ENCODE measurements at places on chromosomes 5 and 9.

DNA sequence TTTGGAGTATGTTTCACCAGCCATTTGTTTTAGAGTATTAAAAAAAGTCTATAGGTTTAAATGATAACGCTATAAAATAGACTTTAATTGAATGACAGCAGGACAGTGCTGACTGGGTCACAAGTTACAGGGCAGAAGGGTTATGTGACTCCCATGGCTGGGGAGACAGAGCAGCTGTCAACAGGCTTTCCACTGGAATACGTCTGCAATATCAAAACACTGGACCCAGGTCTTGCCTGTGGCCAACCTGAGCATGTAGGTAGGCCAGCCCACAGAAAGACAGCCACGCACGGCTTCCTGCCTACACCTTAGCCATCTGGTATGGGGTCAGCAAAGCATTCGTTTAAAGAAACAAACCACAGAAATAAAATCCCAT lies 80.7 kb downstream of the OTULIN start:
- DNase-seq: no peak

DNA sequence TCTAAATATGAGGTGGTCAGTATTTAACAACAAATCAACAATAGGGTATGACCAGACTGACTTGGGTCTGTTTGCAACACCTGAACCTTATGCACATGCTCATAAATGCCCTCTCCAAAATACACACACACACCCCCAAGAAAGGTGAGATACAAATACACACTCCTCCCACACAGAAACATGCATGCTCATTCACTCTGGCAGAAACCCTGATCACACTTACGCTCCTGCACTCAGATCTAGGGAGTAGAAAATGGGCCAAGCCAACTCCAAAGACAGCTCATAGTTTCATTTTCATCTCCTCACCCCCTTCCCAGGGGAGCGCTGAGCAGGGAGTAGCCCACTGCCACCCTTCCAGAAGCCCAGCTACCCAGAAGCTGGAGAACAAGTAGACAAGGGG lies 11.3 kb downstream of the TRIM7 start:
- DNase-seq: no peak

DNA sequence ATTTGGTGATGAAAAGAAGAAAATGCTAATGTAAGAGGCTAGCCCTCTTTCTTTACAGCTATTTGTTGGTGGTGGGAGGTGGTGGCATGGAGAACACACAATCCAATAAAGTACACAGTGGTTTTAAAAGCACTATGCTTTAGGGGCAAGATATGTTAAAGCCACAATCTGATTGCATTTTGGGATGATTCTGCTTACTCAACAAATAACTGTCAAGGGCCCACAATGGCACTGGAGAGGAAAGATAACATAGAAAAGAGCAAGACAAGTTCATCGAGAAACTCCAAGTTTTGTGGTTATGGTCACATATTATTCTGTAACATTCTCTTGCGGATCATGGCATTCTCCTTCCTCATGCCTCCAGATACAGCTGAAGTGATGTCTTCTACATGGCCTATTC lies 38.8 kb downstream of the OTP start:
- DNase-seq: no peak

GRCh38 chr9:125433461-125434011 lies 171.9 kb downstream of the GAPVD1 start:
- no peak for DNase-seq

- DNase-seq: no peak
These were observed at the start of gene GNAQ for GRCh38 chr9:78031444-78031892. TSS of gene GNAQ (minus strand) at chr9:78031811. CDS start at chr9:78031235, 576 bp downstream.

- no peak for DNase-seq
These were observed 183.9 kb downstream of the AUH start for GRCh38 chr9:91177661-91178280.

DNA sequence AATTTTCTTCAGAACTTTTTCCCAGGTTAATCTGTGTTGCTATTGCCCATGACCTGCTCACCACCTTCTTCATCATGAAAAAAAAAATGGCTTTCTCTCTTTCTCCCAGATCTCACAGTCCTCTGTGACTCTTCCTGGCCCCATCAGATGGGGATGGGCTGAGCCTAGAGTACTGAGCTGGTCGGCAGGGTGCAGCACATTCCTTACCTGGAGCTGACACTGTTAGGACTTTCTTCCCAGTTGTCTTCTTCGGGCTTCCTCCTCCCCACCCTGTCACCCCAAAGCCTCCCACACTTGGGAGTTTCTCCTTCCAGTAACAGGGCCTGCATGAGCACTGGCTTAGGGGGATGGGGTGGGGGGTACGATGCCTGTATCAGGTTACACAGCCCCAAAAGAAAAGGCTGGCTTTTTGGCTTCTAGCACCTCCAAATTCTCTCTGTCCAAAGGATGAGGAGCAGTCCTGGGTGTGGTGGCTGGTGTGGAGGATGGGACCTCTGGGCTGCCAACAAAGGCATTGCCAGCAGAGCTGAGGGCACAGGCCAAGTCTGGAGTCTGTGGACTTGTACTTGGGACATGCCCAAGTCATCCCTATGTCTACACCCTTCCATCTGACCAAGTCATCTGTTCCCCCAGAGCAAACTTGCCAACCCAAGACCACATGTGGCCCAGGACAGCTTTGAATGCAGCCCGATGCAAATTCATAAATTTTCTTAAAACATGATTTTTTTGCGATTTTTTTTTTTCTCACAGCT lies 68.0 kb upstream of the HSPA9 start:
- no peak for DNase-seq

DNA sequence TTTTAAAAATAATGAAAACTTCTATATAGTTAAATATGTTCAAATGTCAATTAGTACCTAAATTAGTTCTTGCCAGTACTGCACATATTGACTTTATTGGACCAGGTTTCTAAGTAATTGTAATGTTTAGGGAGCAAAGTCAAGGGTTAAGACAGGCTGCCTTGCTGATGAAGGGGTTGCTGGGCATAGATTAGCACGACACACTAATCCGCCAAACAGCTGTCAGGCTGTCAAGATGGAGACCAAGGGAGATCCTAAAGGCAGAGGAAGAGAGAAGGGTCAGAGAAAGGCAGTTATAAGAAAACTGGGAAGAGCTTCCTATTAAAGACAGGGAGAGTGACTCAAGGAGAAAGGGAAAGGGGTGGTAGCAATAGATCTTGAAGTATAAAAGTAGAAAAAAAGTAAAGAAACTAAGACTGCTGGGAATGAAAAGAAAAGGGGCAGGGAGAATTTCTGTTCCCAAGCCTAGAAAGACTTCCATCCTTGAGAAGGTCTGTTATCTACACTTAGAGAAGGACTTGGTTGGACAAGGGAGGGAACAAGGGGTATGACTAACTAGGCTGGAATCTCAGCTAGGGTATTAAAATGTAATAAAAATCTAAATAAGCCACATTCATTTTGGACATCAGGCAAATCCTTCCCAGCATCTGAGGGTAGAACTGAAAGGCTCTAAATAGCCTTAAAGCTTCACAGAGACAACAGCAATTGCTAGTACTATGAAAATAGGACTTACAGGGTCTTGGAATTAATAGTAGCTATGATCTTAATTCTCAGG lies 188.7 kb downstream of the FBXL17 start:
- DNase-seq: no peak

- no peak for DNase-seq
These were observed 1.2 kb downstream of the C9orf72 start for GRCh38 chr9:27572061-27572460.

DNA sequence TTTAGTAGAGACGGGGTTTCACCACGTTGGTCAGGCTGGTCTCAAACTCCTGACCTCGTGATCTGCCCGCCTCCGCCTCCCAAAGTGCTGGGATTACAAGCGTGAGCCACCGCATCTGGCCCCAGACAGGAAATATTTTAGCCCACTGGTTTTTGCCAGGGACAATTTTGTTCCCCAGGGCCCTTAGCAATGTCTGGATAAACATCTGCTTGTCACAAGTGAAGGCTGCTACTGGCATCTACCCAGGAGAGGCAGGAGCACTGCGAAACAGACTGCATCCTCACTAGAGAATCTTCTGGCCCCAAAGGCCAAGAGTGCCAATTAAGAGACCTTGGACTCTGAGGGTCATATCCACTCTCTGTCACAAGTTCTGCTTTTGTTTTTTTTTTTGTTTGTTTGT lies 2.4 kb upstream of the TPRN start:
- DNase-seq: no peak

GRCh38 chr5:135467051-135467625 lies 15.0 kb upstream of the TIFAB start:
- no peak for DNase-seq

- no peak for DNase-seq
These were observed 6.7 kb upstream of the PHF2 start for GRCh38 chr9:93569621-93570174.

DNA sequence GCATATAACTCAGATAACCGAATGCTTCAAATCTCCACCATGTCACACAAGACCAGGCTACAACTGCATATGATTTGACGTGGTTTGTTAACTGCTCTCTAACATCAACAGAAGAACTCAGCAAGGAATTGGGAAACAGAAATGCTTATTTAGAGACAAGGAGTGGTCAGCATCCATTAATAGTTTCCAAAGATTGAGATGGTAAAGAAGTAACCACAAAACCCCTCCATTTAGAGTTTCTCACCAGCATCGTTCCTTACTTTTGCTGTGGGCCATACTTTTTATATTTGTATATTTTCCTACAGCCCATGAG lies 25.2 kb downstream of the DPYSL3 start:
- no peak for DNase-seq

- DNase-seq: no peak
These were observed 1.7 kb upstream of the TAF7 start for GRCh38 chr5:141322261-141322660.

DNA sequence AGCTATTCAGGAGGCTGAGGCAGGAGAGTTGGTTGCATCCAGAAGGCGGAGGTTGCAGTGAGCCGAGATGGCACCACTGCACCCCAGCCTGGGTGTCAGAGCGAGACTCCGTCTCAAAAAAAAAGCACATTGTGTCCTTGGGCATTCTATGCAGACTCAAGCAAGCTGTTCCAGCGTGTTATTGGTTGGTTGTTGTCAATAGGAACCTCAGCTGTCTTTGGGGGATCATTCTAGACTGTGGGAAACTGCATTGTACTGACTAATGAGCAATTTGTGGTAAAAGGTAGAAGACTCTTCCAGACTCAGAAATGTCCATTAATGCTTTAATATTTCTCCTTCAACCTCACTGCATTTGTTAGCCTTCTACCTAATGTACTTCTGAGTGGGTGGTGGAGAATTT lies 379.5 kb upstream of the GRAMD2B start:
- DNase-seq: no peak

DNA sequence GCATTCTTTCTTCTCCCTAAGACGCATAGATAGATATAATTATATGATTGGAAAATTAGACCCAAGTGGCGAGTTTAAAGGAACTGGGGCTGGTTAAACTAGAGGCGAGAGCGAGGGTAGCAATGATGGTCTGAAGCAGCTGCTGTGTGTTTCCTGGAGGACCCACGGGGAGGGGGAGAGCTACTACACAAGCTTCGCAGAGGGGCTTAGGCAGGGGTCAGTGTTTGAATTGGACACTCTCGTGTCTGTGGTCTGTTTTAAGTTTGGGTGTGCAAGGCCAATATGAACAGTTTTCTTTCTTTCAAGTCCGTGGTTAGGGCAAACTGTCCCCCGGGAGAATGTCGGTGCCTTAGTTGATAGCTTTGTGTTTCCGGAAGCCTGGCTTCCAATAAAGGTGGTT lies 43.1 kb downstream of the PDZD2 start:
- DNase-seq: no peak

DNA sequence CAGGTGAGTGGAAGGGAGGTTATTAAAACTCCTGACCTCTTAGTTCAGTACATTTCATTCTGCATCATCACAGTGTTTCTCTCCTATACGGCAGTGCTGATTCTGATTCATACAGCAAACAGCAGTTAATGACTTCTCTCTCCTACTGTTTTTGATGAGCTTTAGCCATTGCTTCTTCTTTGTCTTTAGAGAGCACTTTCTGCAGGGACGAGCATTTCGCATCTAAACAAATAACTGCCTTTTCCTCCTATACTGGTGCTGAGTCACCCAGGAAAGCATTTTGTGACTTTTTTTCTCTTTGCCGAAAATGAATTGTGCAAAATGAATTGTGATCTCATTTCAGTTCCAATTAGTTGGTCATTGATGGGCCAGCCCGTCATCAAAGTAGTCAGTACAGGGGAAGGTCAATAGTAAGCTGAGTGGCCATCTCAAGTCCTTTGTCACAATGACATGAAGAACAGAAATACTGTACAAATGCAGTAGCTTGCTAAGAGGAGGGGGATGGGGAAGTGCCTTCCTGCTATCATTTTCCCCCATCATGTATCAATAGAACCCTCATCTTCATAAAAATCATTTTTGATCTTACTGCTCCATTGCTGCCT lies 98.5 kb downstream of the INSYN2B start:
- no peak for DNase-seq

DNA sequence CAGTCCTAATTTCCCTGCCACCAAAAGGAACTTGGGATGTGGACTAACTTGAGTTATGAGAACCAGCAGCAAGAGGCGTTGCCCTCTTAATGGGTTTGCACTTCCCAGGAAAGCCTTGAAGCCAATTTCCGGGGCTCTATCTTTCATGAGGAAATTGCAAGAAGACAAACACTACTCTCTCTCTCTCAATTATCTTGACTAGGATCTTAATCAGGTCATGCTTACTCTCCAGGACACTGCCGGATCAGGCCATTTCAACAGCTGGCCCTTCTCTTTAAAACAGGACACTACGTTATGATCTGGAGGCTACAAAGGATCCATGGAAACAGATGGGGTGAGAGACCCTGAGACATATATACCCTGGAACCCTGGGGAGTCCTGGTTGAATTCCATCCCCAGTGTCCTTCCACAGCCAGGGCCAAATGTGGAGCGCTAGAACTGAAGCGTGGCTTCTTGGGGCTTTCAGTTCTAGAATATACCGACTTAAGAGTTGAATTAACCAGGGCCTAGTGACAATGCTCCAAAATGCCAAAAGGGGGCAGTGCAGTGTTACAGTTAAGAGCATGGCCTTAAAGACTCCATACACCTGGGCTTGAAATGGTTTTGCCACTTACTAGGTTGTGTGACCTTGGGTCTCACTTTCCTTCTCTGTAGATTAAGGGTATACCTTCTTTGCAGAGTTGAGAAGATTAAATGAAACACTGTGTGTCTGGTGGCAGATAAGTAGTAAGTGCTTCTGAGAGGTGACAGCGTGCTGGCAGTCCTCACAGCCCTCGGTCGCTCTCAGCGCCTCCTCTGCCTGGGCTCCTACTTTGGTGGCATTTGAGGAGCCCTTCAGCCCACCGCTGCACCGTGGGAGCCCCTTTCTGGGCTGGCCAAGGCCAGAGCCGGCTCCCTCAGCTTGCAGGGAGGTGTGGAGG lies 21.1 kb downstream of the FAM219A start:
- peak; percentile 58 for DNase-seq

GRCh38 chr9:69916950-69917349 lies 96.3 kb downstream of the CFAP95 start:
- DNase-seq: no peak

GRCh38 chr5:92401-93220 lies 643 bp downstream of the PLEKHG4B start:
- no peak for DNase-seq
